T47D (cell line): ENCODE measurements at places on chromosomes 12 and 14.

GRCh38 chr12:89791286-89791685, 82.6 kb upstream of the ATP2B1 start:
- DNase-seq: no peak

- no peak for DNase-seq
These were observed 291.5 kb downstream of the NELL2 start for GRCh38 chr12:44584625-44585024.

DNA sequence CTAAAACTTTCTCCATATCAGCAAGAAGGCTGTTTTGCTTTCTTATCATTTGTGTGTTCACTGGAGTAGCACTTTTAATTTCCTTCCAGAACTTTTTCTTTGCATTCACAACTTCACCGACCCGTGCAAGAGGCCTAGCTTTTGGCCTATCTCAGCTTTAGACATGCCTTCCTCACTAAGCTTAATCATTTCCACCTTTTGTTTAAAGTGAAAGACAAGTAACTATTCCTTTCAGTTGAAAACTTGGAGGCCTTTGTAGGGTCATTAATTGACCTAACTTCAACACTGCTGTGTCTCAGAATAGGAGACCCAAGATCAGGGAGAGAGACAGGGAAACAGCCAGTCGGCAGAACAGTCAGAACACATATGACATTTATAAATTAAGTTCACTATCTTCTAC, 39.3 kb downstream of the BBS10 start:
- DNase-seq: no peak

DNA sequence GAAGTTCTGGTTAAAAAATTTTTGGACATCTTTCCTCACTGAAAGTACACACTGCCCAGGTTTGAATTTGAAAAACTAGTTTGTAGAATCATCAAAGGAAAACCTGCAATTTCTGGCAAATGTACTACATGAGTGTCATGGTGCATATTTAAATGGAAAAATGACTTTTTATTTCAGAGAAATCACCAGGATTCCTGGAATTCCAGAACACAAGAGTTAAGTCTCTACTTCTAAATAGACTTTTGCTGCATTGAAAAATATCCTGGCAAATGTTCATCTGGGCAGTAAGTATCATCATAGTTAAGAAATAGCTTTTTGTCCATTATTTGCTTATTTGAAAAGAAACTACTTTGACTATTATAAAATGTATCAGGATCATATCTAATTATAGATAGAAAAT, 275.1 kb downstream of the PRKD1 start:
- no peak for DNase-seq

GRCh38 chr12:14854586-14855183, 11.4 kb upstream of the ART4 start:
- peak; percentile 37 for DNase-seq

DNA sequence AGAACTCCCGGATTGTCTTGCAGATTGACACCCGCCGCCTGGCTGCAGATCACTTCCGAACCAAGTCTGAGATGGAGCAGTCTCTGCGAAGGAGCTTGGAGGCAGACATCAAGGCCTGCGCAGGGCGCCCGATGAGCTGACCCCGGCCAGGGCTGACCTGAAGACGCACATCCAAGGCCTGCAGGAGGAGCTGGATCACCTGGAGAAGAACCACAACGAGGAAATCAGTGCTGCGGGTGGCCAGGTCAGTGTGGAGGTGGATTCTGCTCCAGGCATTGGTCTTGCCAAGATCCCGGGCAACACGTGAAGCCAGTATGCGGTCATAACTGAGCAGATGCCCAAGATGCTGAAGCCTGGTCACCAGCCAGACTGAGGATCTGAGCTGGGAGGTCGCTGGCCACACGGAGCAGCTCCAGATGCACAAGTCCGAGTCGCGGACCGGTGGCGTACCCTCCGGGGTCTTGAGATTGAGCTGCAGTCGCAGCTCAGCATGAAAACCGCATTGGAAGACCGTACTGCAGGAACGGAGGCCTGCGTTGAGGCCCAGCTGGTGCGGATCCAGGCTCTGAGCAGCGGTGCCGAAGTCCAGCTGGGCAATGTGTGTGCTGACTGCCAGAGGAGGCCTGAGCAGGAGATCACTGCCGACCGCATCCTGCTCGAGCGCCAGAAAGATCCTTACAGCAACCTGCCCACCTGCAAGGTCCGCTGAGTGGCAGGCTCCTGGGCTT, 12.4 kb upstream of the A2M start:
- no peak for DNase-seq

DNA sequence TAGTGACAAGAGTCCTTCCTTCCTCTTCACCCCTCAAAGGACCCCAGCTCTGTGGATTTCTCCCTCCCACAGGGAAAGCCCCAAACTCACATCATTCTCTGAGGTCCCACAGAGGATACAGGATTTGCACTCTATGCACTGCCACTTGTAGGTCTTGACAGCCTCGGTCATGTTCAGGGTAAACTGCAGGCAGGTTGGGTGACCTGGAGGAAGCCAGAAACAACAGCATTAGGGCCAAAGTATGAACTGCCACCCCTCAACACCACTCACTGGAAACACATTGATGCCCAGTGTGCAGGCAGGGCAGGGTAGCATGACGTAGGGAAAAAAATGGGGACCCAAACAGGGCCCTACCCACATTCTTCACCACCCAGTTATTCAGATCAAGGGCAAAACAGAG, 264.4 kb downstream of the DPF3 start:
- no peak for DNase-seq

- no peak for DNase-seq
These were observed 923 bp downstream of the STAT2 start for GRCh38 chr12:56358836-56359532.

GRCh38 chr12:57631566-57632072, 1.4 kb downstream of the B4GALNT1 start:
- DNase-seq: no peak

GRCh38 chr12:52837781-52838608, 3.9 kb upstream of the KRT79 start:
- DNase-seq: peak; percentile 55

DNA sequence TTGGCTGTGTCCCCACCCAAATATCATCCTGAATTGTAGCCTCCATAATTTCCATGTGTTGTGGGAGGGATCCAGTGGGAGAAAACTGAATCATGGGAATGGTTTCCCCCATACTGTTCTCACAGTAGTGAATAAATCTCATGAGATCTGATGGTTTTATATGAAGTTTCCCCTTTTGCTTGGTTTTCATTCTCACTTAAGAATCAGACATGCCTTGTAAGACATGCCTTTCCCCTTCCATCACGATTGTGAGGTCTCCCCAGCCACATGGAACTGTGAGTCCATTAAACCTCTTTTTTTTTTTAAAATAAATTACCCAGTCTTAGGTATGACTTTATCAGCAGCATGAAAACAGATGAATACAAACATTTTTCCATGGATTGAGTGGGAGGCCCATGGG, 652.9 kb downstream of the ETNK1 start:
- DNase-seq: no peak

- no peak for DNase-seq
These were observed 23.8 kb upstream of the PPP2R5C start for GRCh38 chr14:101737414-101738339.

DNA sequence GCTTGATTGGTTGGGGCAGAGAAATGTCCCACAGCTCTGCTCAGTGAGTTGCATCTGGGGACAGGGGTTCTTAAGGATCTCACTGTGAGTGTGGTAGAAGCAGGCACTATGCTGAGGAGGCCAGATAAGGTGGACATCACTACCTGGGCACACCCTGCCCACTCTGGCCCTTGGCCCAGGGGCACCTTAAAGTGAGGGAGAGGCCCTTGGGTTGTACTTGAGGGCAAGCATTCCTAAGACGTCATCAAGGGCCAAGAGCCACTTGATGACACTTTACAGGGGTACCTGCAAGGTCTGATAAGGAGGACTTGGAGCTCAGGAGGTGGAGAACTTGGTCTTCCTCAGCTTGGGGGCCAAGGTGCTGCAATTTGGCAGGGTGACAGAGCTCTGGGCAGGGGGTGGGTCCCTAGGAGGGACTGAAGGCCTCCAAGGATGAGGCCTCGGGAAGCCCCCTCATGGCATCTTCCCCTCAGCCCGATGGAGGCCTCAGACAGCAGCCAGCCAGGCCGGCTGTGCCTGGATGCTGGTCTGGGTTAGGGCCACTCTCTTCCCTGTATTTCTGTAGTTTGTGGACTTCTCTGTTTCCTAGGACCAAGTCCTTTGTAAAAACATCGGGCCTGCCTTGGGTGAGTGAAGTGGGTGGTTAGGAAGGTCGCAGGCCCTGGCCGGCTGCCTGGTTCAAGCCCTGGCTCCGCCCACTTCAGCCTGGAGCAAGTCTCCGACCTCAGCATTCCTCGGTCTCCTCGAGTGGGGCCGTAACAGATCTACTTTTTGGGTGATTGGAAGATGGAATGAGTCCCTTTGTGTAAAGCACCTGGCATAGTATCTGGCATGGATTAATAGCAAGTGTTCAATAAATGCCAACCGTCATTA, 24.8 kb downstream of the GPR68 start:
- no peak for DNase-seq

DNA sequence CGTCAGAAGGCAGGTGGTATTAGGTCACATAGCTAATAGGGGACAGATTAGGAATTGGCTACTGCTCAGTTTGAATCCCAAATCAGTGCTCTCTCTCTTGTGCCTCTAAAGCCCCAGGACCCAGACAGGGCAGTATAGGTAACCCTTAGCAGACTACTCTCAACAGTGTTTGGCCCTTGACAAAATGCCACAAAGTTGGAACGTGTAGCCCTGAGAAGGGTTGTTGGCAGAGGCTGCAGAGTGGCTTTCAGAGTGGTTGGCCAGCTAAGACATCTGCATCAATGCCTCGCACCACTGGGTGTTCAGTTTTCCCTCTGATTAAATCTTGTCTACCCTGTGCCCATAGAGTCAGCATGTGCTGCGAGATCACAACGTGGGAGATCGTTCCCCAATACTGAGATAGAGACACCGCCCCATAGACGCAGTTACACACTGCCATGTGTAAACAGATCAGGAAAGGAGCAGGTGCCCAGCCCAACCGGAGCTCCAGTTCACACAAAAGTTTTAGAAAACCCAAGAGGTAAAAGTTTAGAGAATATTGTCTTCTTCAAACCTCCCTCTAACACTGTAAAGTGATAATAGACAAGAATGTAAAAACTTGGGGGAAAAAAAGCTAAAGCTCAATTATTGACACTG, 48.3 kb downstream of the EML1 start:
- no peak for DNase-seq

- no peak for DNase-seq
These were observed 17.2 kb upstream of the ARID4A start for GRCh38 chr14:58280954-58281787.

DNA sequence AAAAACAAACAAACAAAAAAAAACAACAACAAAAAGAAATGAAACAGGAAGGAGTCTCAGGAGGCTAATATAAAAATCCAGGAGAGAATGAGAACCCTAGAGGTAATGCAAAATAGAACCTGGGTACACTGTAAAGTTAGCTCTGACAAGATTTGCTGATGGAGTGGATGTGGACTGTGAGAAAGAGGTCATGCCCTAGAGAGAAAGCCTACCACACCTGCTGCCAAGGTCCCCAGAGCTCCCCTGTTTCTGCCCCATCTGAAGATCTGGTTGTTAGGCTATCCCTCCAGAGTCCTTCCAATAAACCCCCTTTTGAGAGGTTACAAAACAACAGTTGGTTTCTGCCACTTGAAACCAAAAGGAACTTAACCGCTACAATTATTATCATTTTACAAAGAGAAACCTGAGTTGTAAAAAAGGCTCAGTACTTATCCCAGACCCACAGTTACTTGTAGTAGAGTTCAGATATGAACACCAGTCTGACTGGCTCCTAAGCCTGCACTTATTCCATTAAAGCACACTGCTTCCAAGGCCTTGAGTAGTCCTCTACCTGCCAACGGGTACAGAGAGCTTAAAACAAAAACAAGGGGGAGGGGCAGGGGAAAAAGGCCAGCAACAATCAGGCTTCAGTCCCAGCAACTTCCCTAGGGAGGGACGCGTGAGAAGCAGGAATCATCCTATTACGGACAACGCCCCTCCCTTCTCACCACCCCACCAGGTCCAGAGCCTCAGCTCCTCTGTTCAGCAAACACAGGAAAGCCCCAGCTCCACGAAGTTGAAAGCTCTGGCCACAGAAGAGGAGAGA, 27.7 kb downstream of the PPP1R13B start:
- no peak for DNase-seq

GRCh38 chr12:96766232-96766631, 140.8 kb upstream of the NEDD1 start:
- no peak for DNase-seq

GRCh38 chr14:73277376-73277775, 40.1 kb downstream of the PAPLN start:
- DNase-seq: no peak

GRCh38 chr14:74852922-74853530, 22.9 kb downstream of the PROX2 start:
- peak; percentile 47 for DNase-seq

DNA sequence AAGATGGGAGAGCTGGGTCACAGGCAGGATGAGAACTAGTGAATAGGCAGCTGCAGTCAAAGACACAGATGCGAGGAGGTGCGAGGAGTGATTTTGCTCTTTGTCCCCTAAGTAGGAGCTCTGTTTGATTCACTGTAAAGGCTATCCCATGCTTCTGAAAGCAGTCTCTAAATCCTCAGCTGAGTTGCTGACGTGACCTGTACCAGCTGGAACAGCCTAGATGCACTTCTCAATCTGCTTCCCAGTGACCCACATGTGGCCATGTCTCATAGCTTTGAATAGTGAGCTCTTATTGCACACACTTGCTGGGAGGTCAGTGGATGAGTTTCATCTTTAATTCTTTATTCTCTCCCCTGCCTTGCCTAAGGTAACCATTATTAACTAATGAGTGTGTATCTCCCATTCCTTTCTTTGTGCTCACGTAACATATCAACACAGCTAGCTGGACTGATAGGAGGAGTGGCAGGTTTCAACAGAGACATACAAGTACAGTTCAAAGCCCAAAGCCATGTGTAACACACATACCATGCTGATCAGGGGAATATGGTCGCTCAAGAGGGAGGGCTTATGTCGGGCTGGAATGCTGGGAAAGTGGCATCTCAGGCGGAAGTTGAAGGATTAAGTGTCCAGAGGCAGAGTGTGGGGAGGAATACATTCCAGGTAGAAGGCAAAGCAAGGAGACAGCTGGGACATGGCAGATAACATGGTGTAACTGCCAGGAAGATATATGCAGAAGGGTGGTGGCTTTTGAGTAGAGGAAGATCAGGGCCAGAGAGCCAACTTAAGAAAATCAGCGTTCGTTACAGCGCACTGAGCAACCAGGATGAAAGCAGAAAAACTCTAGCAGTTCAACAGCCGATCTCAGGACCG, 15.4 kb upstream of the YY1 start:
- no peak for DNase-seq
